ENCODE measurements at places on chromosomes 3 and 15.
A peak's percentile ranks its signal among the peaks of the same experiment; 100 is the strongest.

DNA sequence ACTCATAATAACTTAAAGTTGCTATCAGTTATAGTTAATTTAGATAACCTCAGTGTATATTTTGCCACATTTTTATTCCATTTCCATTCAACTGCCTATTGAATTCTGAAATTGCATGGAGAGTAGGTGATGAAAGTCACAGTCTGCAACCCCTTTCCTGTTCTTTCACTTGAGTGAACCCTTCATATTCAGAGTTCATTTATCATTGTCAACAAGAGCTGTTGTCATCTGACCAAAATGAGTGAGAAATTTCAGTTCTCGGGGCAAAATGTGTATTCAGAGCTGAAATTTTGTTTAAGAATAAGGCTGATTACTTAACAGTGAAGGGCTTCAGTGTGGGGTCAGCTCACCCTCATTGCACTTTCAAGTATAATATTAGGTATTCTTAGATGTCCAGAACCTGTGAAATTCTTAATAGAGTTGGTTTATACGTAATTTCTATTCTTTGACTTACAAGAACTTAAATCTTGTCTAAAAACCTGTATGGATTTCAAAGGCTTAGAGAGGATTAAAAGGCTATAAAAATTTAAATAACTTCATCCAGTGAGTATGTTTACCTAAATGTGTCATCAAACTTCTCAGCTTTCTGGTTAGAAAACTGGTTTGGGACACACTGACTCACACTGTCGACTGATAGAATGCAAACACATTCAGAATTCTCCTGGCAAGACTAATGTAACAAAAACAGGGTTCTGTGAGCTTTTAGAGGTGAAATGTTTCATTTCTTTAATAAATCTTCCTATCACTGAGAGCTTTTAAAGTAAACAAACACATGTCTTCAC, 92.2 kb downstream of the CMSS1 start:
- DNase-seq: no peak

- no peak for DNase-seq
Measured at GRCh38 chr3:139394116-139394515, 4.7 kb upstream of the COPB2 start.

- DNase-seq: no peak
Measured at GRCh38 chr3:154791611-154792010, 288.5 kb upstream of the MME start.

DNA sequence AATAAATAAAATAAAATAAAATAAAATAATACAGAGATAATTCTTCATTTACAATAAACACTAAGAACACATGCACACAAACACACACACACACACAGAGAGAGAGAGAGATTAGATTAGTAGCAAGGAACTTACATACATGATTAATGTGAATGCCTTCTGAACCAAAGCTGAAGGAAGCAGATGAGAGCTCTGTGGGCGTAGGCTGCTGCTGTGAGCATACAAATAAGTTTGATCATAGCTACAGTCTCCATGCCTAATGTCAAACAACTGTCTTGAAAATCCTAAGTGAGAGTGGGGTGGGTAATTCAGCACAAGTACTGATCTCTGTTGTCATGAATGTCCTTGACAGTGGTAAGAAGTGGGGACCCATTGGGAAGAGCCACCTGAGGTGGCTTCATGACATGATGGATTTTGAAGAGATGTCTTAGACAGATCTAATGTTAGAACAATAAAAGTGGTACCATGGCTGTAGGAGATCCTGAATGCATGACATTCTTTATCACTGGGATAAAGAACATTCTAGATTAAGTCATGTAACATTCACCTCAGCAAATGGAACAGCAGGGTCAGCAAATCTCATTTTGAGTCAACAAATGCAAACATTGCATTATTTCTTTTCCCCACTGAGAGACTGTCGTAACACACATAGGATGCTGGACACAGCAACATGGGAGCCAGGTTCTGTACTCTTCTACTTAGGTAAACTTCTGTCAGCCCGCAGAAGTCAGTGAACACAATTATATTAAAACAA, 46.2 kb downstream of the CHL1 start:
- no peak for DNase-seq

DNA sequence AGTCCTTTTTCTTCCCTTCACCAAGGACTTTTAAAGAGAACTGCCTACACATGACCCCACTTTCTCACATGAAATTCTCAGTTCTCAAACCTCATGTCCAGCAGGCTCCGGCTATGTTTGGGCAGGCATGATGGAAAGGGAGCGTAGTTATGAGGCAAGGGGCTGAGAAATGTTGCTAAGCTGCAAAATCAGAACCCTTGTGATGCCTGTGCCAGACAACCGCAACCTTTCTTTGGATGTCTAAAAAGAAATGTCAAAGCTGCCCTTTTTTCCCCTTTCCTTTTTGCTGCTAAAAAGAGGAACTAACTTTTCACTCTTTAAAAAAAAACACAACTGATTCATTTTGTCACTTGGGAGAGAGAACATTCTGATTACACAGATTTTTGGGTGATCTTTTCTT, 19.2 kb downstream of the GNB4 start:
- no peak for DNase-seq

DNA sequence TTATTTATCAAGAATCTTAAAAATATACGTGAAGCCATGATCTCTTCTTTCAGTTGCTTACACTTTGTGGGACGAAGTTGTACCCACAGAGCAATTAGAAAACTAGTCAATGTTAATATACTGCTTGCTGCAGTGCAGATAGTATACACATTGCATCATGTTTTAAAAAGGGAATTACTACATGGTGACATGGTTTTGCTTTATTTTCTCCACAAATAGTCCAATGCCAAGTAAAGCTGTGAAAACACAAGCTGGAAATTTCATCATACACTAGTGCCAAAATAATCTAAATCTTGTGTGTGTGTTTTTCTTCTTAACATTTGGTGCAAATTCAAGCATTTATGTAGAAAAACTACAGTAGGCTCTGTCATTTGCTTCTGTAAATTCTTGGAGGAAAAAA, 233.0 kb downstream of the EPHA3 start:
- DNase-seq: no peak

GRCh38 chr3:17307482-17307881, 422.7 kb downstream of the PLCL2 start:
- DNase-seq: no peak

GRCh38 chr3:133773732-133774131, 27.5 kb downstream of the TF start:
- no peak for DNase-seq

DNA sequence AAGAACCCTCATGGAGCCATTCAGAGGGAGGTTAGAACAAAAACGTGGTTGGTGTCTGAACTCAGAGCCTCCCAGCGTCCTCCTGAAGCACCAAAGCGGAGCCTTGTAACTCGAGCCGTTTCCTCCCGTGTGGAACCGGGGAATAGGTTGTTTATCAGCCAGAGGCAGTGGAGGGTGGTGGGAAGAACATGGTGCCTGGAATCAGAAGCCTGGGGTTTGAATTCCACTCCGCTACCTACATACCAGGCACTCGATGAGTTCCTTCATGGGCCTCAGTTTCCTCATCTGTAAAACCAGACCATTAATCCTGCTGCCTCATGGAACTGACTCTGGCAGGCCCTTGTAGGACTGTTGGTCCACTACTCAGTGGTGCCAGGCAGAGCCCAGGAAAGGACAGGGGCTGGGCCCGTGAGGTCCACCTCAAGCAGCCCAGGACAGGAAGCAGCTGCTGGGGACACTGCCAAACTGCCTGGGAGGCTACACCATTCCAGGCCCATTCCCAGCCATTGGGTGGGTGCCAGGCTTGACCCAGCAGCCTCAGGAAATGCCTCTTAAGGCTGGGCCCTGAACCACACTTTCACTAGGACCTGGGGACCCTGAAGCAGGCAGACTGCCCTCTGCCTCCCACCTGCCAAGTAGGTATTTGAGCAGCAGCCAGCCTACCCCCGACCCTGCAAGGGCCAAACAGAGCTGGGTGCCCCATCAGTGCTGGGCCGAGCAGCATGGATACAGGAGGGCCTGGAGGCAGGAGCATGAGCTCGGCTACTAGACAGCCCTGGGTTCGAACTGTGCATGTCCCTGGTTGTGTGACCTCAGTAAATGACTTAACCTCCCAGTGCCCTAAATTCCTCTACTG, 33.4 kb downstream of the PRKCD start:
- no peak for DNase-seq

DNA sequence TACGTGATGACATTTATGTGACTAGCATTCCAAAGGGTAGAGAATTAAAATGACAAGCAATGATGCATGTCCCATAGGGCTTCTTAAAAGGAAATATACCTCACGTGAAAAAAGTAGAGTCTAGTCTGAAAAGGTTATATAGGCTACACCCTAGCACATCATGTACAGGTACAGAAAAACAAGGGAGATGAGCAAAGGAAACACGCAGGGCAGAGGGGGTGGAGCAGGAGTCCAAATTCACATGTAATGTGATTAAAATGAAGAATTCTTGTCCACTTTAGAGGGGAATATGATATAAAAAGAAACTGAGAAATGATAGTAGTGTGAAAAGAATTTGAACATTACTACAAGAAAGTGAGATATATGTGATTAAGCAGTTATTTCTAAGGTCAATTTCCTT, 59.4 kb downstream of the HACD2 start:
- no peak for DNase-seq

- no peak for DNase-seq
Measured at GRCh38 chr15:56956538-56956937, 38.1 kb downstream of the TCF12 start.

DNA sequence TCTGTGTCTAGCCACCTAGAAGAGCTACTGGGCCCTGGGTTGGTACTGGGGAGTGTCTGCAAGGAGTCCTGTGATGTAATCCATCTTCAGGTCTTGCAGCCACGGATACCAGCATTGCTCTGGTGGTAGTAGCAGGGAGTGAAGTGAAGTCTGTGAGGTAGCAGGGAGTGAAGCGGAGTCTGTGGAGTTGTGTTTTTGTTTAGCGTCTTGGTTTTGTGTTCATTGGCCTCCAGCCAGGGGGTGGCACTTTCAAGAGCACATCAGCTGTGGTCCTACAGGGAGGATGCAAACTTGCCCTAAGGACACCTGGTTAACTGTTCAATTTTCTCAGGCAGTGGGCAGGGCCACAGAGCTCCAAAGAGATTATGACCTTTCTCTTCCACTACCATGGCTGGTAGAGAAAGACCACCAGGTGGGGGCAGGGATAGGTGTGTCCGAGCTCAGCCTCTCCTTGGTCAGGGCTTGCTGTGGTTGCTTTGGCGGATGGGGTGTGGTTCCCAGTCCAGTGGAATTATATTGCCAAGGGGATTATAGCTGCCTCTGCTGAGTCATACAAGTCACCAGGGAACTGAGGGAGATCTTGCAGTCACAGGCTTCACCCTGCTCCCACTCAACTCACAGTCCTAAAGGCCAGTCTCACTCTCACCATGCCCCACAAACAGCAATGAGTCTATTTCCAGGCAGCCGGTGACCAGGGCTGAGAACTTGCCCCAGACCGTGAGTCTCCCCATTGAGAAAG, 424.7 kb downstream of the ZBBX start:
- no peak for DNase-seq

DNA sequence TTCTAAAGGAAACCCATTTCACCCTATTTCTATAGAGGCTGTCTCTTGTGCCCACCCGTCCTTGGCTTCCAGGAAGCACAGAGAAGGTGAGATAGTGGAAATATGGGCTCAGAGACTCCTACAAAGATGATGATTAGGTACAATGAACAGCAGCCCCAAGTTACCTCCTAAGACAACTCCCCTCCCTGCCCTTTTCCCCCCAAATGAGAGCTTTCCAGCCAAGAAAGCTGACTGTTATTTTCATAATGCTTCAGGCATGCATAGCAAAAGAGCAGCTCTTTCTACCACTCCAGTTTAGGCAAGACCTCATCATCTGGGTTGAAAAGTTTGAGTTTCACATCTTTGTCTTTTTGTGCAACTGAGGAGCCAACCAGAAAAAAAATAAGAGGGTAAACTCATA, 248.8 kb upstream of the ADAMTS9 start:
- no peak for DNase-seq

GRCh38 chr3:128498127-128498626, 5.2 kb upstream of the GATA2 start:
- DNase-seq: no peak

- DNase-seq: peak; percentile 40
Measured at GRCh38 chr3:21484057-21484827, 266.8 kb downstream of the ZNF385D start.

DNA sequence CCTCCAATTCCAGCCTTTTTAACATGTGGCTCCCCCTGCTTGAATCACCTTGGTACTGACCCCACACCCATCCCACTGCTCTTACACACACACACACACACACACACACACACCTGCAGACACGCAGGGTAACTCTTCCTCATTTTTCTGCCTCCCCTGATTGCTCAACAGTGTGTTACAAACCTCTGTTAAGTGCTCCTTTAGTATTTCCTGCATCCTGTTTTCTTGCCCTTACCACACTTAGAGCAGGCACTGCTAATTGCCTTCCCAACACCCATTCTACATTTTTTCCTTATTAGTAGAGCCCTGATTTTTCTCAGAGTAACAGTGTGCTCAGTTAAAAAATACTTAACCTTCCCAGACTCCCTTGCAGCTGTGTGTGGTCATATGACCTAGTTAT, 184.0 kb downstream of the EBLN2 start:
- DNase-seq: no peak

DNA sequence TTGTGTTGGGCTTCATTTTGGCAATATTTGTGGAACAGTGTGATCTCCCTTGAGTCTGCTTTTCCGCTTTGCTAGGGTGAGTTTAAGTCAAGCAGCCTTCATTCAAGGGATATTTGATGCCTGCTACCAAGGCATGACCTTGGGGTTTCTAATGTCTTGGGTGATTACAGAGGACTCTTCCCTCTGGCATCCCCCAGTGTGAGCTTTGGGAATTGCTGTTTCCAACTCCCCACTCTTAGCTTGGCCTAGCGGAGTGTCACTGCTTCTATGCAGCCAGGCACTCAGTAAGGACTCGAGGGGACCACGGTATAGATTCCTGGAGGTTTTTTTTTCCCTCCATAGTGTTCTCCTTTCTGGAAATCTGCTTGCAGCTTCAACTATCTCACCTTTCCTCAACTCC, 21.1 kb downstream of the GCNT3 start:
- no peak for DNase-seq

- DNase-seq: no peak
Measured at GRCh38 chr3:88112289-88112688, 37.5 kb upstream of the C3orf38 start.

DNA sequence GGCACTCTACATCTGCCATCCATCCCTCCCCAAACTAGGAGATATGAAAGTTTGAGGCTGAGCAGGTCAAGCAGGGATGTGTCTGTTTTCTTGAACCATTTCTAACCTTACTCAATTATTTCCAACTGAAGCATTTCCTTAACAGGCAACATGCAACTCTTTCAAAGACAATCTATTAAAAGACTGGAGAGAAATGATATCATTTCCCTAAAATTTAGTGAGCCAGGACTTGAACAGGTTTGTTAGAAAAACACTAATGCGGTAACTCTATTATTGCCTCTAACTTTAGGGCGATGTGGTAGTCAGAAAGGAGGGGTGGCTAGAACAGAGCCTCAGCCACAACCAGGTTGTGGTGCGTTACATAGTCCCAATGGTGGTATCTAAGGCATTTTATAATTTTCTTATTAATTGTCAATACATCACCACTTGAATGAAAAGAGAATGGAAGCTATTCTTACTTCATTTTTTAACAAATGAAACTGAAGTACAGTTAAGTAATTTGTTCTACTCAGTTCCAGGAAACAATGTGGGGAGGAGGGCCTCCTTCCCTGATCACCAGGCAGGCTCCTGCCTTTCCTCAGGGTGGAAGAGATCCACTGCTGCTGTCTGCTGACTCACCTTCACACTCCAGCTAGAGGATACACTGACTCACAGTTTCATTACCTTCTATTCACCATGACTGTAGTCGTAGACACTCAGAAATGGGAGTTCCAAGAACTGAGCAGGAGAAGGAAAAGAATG, 22.8 kb downstream of the MYO1E start:
- no peak for DNase-seq

GRCh38 chr3:24714436-24714835, 219.8 kb upstream of the THRB start:
- DNase-seq: no peak

All from substantia nigra (tissue), 51 donors.